ENCODE measurements at places on chromosomes 5 and 9.

DNA sequence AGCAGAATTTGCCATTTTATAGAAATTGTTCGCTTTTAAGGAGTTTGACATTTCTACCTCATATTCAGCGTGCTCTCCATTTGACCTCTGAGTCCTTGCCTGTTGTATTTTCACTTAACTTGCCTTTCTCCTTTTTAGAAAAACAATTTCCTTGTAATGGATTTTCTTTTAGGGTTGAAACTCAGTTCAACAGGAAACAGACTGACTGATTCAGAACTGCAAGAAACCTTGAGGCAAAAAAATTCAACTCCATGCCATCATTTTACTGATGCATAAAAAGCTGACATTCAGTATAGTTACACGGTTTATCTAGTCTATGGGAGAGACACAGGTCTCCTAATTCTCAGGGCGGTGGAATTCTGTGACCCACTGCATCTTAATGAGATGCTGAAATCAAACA, 59.8 kb downstream of the MRPS30 start:
- no peak for DNase-seq

DNA sequence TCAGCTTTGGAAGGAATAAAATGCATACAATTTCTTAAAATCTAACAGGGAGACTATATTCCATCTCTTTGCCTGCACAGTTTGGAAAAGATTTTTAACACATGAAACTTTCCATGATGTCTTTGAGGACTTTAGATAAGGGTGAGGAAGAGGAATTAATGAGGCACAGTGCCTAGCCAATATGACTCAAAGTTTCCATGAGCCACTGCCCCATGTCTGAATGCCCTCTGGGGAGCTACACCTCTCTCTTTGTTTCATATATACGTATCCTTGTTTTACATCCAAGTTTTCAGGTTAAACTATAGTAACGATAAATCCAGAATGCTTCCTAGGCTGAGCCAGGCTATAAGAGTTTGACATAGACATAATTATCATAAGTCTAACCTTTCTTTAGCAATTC, 349.3 kb upstream of the TLE4 start:
- DNase-seq: no peak

DNA sequence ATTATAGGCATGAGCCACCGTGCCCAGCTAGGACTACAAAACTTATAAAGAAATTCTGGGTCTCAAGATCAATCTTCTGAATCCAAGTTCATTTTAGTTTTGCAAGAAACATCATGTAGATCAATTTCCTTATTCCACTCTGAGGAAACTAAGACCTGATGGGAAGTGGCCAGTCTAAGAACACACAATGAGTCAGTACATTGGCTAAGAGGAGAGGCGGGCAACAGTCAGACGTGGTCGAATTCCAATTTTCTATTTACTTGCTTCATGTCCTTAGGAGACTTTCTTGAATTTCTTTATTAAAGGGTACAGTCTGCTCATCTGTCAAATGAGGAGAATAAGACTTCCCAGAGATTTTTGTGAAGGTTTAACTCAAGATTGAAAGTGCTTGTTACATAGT, 432.1 kb upstream of the BRINP1 start:
- DNase-seq: no peak

- DNase-seq: no peak
These were observed 145.4 kb upstream of the RAD23B start for GRCh38 chr9:107137495-107138202.

DNA sequence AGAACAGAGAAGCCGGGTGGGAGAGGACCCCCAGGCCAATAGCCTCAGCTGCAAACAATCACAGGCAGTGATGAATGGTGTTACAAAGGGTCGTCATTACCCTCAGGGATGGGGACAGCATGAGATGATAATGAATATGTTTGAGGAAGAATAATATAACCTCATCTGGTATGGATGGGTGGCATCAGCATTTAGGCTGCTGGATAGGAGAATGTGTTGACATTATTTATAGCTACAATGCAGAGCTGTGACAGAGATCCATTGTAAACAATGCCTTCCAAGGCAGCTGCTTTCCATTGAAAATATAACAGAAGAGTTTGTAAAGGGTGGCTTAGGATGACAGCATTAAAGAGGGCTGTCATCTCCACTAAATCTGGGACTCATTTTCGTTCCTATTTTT, 365.5 kb downstream of the KCNN2 start:
- DNase-seq: no peak

- DNase-seq: no peak
These were observed 393.9 kb downstream of the TUSC1 start for GRCh38 chr9:25284365-25284764.

GRCh38 chr5:174252121-174252520, 206.6 kb downstream of the NSG2 start:
- no peak for DNase-seq

DNA sequence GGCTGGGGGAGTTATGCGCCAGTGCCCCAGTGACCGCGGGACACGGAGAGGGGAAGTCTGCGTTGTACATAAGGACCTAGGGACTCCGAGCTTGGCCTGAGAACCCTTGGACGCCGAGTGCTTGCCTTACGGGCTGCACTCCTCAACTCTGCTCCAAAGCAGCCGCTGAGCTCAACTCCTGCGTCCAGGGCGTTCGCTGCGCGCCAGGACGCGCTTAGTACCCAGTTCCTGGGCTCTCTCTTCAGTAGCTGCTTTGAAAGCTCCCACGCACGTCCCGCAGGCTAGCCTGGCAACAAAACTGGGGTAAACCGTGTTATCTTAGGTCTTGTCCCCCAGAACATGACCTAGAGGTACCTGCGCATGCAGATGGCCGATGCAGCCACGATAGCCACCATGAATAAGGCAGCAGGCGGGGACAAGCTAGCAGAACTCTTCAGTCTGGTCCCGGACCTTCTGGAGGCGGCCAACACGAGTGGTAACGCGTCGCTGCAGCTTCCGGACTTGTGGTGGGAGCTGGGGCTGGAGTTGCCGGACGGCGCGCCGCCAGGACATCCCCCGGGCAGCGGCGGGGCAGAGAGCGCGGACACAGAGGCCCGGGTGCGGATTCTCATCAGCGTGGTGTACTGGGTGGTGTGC, at the start of gene RXFP3:
Gene RXFP3, plus strand, starts transcription at position 6 of the 636 bp plus-strand sequence. Its CDS starts 355 bp downstream, at position 361.
- no peak for DNase-seq

DNA sequence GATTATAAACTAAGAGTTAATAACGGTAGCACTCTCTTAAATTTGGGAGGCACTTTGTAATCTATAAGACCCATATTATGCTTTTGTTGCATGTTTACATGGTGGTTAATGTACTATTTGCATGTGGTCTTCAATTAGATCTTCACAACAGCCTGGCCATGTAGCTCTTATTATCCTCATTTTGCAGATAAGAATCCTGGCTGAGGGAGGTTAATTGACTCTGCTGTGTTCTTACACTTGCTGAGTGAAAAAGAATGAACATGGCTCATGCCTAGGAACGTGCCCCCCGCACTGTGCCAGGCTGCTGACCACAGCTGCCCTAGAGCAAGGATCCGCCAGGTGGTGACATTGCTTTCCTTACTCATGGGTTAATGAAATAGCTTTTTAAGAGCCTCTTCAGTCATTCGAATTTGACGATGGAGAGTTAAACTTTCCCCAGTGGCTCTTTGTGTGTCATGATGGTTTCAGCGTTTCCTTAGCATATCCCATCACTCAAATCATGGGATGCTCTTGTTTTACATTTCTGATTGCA, 97.9 kb downstream of the CDH6 start:
- no peak for DNase-seq

DNA sequence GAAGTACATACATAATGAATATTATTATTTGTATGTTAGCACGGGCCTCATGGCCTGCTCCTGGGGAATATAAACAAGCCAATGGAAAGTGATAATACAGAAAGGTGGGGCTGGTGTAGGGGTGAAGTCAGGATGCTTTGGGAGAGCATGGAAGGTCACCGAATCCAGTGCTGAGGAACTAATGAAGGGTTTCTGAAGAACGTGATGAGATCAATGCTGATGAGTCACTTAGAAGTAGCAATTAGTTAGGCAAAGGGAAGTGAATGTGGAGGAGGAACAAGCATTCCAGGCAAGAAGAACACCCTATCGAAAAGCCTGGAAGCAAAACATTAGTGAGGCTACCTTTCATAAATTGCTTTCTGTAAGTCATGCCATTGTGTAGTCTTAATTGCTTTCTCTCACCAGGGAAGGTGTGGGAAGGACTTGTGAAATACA, 2.1 kb downstream of the ANXA1 start:
- no peak for DNase-seq

DNA sequence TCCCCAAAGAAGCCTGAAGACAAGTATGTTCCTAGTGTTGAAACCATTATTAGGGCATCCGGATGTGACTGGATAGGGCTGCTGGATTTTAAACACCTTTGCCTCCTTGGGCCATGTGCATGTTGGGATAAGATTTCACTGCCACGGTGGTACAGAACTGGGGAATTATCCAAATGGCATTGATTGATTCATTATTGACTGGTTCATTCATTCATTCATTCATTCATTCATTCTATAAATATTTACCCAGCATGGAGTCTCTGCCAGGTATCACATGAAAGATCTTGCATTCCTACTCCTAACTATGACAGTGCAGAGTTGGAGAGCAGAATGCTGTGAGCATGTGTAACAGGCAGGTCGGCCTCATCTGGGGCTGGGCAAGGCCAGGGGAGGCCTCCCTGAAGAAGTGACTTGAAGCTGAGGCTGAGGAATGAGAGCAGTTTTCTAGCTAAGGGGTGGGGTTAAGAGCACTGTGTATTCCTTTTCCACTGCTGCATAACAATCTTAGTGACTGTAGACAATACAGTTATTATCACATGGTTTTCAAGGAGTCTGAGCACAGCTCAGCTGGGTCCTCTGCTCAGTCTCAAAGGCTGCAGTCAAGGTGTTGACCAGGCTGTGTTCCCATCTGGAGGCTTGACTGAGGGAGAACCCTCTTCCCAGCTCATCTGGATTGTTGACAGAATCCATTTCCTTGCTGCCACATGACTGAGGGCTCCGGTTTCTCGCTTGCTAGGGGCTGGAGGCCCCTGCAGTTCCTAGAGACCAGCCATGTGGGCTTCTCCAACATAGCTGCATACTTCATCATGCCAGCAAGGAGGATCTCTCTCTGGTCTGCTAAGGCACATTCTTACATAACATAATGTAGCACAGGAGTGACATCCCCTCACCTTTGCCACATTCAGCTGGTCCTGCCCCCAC, 35.7 kb downstream of the AK8 start:
- DNase-seq: no peak

DNA sequence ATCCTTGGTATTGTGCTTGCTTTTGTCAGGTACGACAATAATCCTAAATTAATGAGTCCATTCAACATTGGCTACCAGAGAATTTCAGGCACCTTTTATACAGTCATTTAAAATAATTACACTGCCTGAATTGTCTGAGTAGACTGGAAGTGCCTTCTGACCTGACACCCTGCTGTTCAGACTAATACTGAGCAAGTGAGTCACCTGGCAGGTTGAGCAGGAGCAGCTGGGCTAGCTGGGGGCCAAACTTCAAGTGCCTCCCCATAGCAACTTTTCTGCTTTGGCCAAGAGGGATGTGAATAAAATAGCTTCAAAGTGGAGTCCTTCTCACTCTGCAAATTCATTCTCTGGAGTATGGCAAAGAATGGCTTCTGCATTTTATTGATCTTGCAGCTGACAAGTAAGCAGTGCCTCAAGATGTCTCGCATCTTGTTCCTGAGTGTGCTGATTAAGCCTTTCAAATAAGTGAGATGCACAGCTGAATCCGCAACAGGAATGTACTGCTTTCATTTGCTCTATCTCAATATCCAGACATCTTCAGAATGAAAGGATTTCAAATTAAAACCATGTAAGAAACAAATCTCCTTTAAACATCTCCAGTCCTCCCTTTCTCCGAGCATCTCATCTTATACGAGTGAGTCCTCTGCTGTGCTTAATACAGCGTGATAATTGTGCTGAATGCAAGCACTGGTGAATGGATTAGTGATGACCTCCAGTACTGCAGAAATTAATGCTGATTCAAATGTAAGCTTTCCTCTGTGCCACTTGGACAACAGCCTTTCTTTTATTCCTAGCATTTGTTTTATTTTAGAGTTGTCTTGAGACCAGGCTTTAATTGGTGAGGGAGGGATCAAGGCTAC, 271.2 kb downstream of the EDIL3 start:
- DNase-seq: peak; percentile 37

- DNase-seq: no peak
These were observed 65.1 kb upstream of the C5orf46 start for GRCh38 chr5:147971472-147971871.

GRCh38 chr9:132697230-132697629, 27.0 kb downstream of the GTF3C4 start:
- DNase-seq: no peak

- DNase-seq: peak; percentile 35
These were observed 109.4 kb downstream of the PSD2 start for GRCh38 chr5:139904816-139905661.

DNA sequence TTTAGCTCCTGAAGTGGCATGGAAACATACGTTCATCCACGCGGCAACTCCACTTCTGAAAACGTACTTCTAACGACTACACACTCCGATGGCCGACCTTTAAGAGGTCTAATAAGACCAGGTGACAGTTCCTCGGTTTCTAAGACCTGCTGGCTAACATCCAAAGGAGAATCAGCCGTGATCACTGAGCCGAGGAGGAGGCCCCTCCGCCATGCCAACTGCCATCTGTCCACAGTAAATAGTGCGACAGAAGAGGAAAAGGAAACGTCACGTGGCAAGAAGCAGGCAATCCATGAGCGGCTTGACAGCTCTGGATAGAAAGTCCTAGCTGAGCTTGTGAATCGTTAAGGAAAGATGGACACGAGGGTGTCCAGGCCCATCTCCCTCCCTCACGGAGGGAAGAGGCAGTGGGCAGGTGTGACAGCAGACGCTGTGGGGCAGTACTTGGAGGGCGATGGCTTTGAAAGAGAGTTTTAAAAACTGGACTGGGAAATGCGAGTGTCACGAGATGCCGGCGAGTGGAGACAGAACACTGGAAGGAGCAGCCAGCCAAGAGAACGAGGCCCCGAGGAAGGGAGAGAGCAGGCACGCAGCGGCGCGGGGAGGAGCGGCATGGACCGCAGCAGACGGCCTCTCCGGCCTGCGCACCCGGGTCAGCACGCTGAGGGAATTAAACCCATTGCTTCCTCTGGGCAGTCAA, 66.7 kb upstream of the TBC1D9B start:
- DNase-seq: no peak

DNA sequence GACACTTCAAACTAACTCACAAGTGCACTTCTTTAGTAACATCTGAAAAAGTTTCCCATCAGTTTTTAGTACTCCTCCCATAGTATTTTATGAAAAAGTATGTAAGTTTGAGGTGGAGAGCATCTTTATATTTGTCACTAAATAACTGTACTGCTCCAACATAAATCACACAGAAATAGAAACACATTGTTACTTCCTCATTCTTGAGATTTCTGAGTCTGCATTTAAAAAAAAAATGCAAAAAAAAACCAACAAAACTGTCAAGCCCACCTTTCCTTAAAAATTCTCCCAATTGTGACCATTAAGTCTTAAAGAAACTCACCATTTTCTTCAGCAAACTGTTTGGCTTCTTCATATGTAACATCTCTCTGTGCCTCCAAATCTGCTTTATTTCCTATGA, 18.7 kb downstream of the RAB14 start:
- no peak for DNase-seq

- DNase-seq: no peak
These were observed 9.6 kb downstream of the EPB41L4B start for GRCh38 chr9:109311286-109311685.

GRCh38 chr5:110768138-110768860, 29.5 kb downstream of the SLC25A46 start:
- DNase-seq: no peak
